Fibroblast of lung (primary cell): ENCODE measurements at places on chromosomes 5 and 9.

GRCh38 chr9:3337515-3338225, 188.1 kb downstream of the RFX3 start:
- DNase-seq: peak; percentile 80

DNA sequence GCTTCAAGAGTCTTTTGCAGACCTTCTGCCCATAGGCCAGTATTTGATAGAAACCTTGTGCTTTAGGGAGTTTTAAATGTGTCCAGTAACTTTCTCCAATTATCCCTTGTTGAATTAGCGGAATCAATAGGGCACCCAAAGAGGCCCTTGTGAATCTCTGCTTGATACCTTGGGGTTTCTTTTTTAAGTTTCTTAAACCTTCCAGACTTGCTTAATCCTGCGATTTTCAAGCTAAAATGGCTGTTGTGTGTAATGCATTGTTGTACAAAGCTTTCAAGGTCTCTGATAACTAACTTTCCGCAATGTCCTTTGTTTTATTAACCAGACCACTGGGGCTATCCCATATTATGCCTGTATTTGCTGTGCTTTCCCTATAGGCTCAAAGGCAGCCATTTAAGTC, 577.4 kb upstream of the RORB start:
- DNase-seq: no peak

GRCh38 chr5:133938039-133938821, 30.2 kb downstream of the C5orf15 start:
- DNase-seq: no peak

DNA sequence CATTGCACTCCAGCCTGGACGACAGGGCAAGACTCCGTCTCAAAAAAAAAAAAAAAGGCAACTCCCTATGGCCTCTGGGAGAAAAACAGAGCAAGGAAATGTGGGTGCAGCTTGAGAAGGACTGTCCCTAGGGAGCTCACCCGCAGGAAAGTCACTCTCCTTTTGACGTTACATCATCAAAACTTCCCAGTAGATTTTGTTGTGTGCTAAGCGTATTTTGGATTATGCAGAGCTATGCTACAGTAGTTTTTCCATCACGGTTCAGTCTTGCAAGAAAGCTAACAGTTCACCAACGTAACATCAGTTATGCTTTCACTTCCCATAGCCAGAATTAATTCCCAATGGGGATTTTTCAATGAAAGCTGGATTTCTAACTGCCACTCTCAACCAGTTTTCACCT, 138.8 kb downstream of the HSD17B3 start:
- DNase-seq: no peak

DNA sequence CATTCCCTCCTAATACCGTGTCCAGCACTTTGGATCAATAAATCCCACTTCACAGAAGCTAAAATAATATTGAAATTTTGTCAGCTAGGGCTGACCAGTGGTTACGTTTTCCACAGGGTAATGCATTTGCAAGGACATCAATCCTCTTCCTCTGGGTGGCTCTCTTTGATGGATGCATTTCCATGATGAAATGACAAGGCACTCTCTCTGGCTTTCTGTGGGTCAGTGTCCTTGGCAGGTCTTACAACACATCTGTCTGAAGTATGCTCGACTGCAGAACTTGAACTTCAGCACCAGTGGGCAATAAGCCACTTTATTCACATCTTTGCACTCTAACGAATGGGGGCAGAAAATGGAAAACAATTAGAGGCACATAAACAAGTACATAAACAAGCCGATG, 330.1 kb downstream of the ADAMTS6 start:
- DNase-seq: peak; percentile 27

DNA sequence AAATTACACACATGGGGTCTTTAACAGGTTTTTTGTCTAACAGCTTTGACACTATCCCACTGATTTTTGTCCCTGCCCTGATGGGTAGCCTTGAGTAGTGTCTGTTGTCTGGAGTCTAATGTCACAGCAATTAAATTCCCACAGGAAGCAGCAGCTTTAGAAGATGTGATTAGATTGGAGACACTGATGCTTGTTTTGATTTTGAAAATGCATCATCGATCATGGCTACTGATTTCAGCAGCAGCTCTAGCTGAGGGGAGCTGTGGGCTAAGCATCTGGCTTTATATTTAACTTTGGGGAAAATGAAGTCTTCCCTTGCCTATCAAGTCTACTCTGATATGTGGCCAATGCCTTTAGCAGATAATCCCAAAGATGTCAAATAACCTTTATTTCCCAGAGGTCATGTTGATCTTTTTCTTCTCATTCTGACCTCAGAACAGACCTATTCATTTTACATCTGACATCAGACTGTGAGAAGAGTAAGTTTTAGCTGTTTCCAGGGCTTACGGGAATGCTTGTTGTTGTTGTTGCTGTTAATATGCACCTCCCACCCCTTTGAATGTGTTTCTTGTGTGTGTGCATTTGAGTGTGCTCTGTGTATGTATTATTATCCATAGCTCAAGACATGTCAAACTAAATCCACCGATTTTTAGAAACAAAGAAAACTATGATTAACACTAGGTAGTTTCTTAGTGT, 704.9 kb upstream of the NUDT12 start:
- no peak for DNase-seq

- DNase-seq: peak; percentile 66
These were observed 171.3 kb downstream of the SLC28A3 start for GRCh38 chr9:84169240-84169639.

DNA sequence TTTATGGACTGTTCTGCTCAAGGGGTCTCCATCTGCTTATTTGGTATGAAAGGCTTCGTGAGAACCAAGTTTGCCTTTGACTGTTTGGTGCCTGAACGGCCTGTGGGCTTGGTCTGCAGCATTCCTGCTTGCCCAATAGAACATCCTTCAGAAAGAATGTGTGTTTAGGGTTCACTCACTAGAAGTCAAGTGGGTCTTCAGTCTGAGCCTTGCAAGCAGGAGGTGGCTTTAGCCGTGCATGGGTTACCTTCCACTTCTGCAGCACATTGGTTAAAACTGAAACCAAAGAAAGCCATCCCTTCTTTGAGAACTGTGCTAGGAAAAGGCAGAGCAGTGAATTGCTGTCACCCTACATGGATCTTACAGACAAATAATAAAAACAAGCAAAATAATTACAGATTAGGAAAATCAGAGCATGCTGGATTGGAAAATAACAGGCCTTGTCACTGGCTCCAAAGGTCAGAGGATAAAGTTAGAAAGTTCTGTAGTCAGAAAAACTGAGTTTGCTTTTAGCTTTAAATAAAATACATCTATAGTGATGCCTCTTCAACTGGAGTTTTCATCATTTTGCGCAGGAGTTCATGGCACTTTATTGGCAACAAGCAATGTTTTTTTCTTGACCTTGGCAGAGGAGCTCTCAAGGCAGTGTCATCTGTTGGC, 16.6 kb downstream of the WWC1 start:
- no peak for DNase-seq

DNA sequence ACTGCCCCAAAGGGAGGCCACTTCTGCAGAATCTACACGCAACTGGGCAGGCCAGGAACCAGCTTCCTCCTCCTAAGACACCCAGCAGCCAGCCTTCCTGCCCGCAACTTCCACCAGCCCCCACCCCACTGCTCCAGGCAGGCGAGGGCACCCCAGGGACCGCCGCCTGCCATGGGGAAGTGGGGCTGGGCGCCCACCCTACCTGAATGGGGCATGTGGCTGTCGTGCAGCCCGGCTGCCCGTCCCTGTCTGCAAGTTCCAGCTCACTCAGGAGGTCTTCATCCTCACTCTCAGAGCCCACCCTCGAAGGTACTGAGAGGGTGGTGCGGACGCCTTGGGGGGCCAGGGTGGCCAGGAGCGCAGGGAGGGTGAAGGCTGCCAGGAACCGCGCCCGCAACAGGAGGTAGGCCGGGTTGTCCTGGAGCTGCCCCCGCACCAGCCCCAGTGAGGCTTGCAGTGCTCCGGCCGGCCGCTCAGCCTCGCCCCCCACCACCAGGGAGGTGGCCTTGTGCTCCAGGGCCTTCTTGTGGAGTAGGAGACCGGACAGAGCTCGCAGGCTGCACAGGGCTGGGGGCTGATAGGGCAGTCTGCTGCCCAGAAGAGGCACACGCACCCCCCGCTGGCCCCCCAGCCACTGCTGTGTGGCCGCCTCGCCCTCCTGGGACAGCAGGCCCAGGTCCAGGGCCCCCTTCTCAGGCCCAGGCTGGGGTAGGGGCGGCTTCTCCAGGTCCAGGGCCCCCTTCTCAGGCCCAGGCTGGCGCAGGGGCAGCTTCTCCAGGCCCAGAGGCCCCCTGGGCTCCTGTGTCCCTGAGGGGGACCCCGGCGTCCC, 4.1 kb upstream of the CARD9 start:
- DNase-seq: no peak

DNA sequence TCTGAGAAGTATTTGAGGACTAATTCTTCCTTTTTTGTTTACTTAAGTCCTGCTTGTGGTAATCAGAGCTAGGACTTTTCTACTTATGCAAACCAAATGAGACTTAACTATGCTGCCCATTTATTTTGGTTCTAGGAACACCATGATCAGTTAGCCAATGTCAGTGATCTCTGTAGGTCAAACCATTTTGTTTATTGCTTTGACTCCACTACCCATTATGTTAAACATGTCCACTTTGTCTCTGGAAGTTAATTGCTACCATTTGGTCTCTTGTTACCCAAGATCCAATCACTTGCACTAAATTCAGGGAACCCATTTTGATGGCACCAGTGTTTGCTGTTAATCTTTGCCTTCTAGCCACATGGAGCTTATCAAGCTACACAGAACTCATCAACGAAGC, 161.9 kb downstream of the CCDC171 start:
- DNase-seq: peak; percentile 55

- peak; percentile 95 for DNase-seq
These were observed 74.7 kb downstream of the PIP5K1B start for GRCh38 chr9:68779558-68780379.

DNA sequence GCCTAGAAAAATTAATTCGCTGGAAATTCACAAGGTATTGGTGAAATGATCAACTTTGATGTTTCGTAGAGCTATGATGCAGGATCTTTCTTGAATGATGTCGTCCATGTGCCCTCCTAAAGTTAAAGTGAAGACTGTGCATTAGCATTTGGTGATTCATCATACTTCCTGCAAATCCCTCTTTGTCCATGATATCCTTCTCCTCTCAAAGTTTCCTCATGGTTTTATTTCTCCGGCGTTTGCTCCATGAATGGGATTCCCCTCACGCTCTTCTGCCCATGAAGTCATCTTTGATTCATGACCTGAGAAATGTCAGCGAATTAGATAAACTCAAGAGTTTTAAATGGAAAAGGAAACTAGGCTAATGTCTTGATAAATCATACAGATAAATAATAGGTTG, 372.7 kb downstream of the PSAT1 start:
- DNase-seq: peak; percentile 54

- no peak for DNase-seq
These were observed 1.9 kb upstream of the QRFP start for GRCh38 chr9:130898552-130898852.

- DNase-seq: no peak
These were observed 59.2 kb upstream of the STK32A start for GRCh38 chr5:147175516-147176097.

- DNase-seq: no peak
These were observed 143.3 kb downstream of the FGF10 start for GRCh38 chr5:44245935-44246334.

DNA sequence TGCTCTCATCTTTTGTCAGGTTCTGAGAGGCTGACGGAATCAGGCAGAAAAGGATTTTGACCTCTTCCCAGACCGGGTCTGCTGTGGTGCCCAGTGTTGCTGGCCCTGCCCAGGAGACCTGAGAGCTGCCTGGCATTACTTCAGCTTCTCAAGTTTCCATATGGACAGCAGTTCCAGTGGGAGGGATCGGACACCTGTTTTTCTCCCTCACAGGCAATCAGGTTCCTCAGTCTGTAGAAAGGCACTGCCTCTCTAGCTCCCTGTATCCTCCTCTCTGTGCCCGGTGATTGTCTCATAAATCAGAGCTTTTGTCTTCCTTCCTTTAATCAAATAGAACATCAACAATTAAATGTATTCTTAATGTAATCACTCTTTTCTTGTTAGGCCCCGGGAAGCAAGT, 198.7 kb downstream of the SEMA6A start:
- DNase-seq: no peak

- no peak for DNase-seq
These were observed 73.6 kb upstream of the GRHPR start for GRCh38 chr9:37348917-37349316.

DNA sequence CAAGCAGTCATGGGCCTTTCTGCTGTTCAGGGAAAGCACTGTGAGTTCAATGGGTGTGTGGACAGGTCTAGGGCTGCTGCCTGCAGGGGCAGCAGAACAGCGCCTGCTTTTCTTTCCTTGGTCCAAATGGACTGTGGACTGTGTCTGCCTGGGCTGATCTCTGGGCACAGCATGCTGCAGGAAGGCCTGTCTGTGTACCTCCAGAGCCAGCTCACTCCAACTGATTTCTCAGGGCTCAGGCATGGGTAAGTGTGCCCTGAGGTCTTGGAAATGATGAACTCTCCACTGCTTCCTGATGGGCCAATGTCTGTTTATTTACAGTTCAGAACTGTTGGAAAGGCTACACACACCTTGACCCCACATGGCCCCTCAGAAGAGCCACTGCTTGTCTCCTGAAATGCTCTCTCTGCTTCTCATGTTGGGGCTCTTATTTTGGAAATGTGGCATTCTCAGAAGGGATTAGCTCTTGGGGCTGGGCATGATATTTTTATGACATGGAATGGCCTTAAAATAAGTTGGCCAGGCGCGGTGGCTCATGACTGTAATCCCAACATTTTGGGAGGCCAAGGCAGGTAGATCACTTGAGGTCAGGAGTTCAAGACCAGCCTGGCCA, 27.0 kb downstream of the SLC22A4 start:
- no peak for DNase-seq

- DNase-seq: no peak
These were observed 36.0 kb upstream of the GOLPH3 start for GRCh38 chr5:32210151-32210550.

DNA sequence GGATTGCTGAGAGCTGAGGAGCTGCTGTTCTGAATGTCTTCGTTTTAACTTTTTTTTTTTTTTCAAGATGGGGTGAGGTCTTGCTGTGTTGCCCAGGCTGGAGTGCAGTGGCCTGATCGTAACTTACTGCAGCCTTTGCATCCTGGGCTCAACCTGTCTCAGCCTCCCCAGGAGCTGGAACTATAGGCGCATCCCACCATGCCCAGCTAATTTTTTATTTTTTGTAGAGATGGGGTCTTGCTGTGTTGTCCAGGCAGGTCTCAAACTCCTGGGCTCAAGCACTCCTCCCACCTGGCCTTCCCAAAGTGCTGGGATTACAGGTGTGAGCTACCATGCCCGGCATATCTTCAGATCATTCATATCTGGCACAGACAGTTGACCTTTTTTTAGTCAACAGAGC, 46.5 kb downstream of the TRIO start:
- DNase-seq: no peak

GRCh38 chr9:82057805-82058204, 69.2 kb downstream of the SPATA31D1 start:
- no peak for DNase-seq

- DNase-seq: no peak
These were observed 16.1 kb downstream of the AMBP start for GRCh38 chr9:114061830-114062474.

DNA sequence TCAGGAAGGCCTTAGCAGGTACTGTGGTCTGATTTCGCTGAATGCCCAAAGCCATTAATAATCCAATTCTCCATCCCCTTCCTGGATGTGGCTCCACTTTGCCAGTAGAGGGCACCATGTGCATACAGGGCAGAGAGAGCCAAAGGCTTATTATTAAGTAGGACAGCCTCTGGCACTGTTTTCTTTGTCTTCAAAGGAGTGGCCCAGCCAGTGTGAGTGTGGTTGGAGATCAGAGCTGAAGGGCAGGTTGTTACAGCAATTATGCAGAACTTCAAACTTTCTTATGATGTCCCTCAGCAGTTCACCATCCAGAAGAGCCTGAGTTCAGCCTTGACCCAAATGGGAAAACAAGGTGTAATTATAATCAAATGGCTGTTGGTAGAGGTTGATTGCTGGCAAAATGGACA, 38.6 kb upstream of the CEMIP2 start:
- peak; percentile 79 for DNase-seq

- no peak for DNase-seq
These were observed 516.1 kb downstream of the LRRC70 start for GRCh38 chr5:63094730-63095129.
